ENCODE measurements at places on chromosomes 16 and 17. TPM values are rescaled to one million over a fixed set of nuclear protein-coding genes. Genes with fewer than 3 reads are reported as not detected.

KRT15 gene
- 147 TPM for total RNA-seq

GRCh38 chr16:64773638-64774037 lies 348.2 kb downstream of the CDH11 start:
- DNase-seq, result no peak

DNA sequence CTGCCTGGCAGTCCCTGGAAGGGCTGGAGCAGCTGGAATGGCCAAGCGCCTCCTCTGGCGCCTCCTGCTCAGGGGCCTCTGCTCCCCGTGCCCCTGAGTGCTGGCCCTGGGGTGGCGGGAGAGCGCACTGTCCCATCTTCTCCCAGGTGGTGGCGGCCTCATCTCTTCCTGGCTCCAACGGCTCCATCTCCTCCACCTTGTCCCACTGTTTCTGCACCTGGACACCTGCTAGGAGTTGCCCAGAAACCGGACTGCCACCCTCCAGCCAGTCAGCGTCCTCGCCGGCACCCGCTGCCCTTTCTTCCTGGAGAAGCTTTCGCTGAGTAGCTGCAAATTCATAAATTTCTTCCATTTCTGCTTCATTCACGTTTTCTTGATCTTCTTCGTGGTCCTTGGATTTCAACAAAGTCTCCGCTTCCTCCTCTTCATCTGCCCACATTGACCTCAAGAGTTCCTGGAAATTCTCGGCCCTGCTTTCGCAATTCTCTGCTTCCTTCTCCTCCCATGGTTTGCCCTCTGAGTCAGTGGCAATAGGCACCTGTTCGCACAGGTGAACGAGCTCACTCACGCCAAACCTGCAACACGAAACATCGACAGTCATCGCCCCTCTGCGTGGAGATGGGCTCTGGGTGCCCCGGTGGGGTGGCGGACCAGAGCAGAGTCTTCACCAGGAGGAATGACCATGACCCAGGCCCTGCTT lies 13.7 kb upstream of the NLRC3 start:
- no peak for DNase-seq

DNA sequence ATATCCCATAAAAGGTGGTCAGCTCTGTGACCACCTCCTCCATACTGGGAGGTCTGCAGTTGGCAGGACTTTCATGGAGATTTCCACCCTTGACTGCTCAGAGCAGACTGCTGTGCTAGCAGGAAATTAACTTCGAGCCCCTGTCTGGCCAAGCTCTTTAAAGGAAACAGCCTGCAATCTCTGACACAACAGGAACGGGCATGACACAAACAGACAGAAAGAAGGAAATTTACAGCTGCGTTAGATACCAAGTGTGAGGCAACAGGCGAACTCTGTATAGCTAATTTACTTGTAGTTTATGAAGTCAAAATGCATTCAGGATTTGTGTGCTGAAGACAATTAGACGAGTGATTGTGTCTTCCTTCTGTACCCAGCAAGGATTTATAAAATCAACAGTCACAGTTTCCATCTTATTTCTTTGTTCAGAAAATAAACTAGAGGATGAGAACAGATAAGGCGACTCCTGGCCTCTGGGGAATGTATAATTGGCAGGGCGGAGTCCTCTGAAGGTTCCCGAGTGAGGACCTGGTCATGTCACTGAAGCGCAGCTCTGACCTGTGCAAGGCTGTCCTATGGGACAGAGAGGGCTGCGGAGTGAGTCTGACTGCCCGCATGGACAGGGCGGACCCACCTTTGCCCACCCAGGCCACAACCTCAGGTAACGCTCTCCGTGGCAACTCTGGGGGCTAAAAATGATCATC lies 16.1 kb downstream of the WIPI1 start:
- DNase-seq, result no peak

GRCh38 chr16:69860233-69861231 lies 90.6 kb upstream of the CLEC18A start:
- DNase-seq, result no peak

DNA sequence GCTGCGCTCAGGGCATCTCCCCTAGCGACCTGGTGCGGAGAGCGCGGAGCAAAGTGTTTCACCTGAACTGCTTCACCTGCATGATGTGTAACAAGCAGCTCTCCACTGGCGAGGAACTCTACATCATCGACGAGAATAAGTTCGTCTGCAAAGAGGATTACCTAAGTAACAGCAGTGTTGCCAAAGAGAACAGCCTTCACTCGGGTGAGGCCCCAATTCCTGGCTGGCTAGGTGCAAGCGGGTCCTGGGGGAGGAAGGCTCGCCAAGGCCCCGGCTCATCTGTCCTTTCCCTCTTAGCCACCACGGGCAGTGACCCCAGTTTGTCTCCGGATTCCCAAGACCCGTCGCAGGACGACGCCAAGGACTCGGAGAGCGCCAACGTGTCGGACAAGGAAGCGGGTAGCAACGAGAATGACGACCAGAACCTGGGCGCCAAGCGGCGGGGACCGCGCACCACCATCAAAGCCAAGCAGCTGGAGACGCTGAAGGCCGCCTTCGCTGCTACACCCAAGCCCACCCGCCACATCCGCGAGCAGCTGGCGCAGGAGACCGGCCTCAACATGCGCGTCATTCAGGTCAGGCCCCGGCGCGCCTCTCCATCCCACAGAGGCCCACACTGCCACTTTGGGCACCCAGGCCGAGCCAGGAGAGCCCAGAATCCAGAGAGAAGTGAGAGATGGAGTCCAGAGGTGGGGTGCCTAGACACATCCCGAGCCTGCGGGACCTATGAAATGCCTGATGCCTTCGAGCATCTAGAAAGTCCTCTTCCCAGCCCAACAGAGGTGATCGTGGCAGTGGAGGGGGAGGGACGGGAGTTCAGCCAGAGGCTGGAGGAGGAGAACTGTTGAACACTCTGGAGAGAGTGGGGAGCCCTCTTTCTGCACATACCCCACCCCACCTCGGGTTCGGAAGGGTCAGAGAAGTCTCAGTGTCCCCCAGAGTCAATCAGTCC lies 3.3 kb downstream of the LHX1 start:
- no peak for DNase-seq
